Stimulated activated CD4-positive, alpha-beta T cell treated with anti-CD3 and anti-CD28 coated beads, TNF-alpha, amount 100 ng/mL, for 48 hours (primary cell): ENCODE measurements at places on chromosomes 1 and 21.

GRCh38 chr1:232439011-232439410, 190.9 kb downstream of the SIPA1L2 start:
- DNase-seq, result no peak

- no peak for DNase-seq
Measured at GRCh38 chr1:33061834-33062233, 19.1 kb upstream of the AZIN2 start.

- peak; percentile 13 for DNase-seq
Measured at GRCh38 chr1:169363046-169363730, 4.4 kb downstream of the NME7 start.

DNA sequence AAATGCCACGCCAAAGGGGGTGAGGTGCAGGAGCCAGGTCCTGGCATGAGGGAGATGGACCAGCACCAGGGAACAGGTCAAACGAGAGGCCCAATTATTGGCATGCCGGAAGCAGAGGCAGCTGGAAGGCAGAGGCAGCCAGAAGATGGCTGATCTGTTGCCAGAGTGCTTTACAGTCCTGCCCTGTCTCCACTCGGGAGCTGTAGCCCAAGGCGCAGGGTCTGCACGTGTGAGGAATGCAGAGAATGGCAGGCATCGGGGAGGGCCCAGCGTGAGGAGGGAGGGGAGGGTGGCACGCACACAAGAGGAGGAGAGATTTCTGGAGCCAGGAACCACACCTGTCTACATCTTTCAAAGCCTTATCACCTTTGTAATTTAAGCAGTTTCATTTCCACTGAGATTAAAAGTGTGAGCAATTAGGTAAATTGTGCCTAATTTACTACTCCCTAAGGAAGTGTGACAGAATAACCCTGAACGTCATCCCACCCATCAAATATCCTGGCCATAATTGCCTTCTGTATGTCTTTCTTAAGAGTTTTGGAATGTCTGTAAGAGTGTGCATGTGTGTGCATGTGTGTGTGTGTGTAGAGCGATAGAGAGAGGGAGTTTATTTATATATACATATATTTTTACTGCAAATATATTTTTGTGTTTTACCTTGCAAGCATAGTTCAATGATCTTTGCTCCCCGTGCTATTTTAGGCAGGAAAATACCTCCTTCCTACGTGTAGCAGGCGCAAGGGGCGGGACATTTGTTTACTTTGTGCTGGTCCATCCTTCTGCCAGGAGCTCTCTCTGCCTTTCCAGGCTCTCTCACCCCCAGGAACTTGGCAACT, 125.5 kb upstream of the SERBP1 start:
- no peak for DNase-seq

- DNase-seq, result no peak
Measured at GRCh38 chr1:94160811-94161210, 39.9 kb upstream of the ABCA4 start.

GRCh38 chr1:14413819-14414490, 184.5 kb upstream of the KAZN start:
- no peak for DNase-seq

- DNase-seq, result no peak
Measured at GRCh38 chr1:26932531-26932930, 11.0 kb downstream of the NUDC start.

DNA sequence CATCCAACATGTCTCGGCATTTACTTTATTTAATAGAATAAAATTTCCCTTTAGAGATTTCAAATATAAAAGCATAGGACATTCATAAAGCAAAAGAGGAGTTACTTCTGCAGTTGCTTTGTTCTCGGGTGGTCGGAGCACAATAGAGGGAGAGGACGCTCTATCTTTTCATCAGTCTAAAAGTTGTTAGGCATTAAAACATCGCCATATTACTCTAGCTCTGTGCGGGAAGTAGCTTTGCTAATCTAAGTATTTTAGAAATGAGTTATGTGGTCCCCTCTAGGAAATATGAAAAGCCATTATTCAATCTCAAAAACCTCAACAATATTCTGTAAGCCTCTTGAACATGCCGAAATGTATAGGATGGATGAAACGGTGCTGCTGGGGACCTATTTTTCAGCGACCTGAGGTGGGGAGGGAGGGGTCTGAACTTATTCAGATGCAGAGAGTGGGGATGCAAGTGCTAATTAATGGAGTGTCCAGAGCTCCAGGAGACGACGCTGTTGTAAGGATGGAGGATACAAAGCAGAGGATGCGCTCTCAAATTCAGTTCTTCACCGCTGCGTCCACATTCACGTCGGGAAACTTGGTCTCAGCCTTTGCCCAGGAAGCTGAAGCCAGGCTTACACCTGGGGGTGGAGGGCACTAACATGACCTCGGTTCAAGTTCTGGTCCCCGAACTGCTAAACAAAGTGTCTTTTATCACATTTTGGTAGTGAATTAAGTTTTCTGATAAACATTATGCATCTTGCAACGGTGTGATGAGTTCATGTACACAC, 6.3 kb downstream of the CDKN2C start:
- DNase-seq, result no peak

GRCh38 chr21:29304597-29304996, 5.9 kb downstream of the BACH1 start:
- no peak for DNase-seq

DNA sequence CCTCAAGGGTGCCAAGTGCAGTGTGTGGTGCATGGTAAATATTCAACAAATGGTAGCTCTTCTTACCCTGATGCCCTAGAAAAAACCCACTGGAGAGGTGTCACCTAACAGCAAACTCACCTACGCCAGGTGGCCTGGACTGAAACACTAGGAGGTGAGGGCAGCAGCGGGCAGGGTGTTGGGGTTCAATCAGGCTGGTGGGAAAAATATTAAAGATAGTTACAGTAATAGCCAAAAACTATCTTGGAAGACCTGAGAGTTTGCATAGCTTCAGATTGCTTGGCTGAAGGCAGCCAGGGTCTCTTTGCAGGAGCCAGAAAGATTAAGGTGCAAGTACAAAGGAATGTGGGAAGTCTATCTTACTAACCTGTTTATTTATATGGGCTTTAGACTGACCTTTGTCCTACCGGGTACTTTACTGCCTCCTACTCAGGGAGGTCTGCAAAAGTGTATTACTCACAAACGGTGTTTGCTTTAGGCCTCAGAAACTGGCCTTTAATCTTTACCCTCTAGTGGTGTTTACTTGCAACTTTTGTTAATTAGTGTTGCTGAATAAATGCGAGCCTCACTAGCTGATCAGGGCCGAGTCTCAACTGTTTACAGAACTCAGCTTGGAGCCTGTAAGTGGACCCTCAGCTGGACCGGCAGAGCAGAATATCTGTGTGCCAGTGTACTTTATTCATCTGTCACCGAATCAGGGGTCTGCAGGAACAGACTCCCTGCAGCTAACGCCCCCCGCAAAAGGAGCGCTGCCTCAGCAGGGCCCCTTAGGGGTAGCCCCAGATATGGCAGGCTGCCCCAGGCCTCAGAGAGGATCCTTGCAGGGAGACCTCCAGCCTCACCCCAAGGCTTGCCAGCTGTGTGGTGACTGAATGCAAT, 63.9 kb downstream of the SYF2 start:
- DNase-seq, result no peak

GRCh38 chr1:44786841-44787426, 1.0 kb downstream of the BEST4 start:
- no peak for DNase-seq
